ENCODE measurements at places on chromosomes 7 and 10.

GRCh38 chr10:79936625-79937615 is 12.0 kb downstream of the SFTPD start:
- no peak for DNase-seq

GRCh38 chr10:27998954-27999275 is at the start of gene ODAD2:
TSS of gene ODAD2 (minus strand) at chr10:27999079. CDS start at chr10:27995142, 3,937 bp downstream.
- DNase-seq = no peak

- DNase-seq = no peak
These were observed 41.8 kb downstream of the CAV1 start for GRCh38 chr7:116566666-116567065.

DNA sequence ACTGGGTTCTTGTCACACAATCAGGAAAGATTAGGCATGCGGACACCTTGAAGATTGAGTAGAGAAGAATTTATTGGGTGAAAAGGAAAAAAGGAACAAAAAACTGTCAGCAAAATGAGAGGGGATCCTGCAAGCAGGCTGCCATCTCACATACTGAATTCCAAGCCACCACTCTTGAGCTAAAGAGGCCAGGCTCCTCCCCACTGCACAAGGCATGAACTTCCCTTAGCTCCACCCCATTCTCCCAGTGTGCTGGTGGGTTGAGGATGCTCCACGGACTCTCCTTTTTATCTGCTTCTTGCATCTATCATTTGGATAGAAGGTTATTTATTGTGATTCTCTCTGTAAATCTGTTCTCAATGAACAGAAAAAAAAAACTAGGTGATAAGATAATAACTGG is 79.6 kb downstream of the ANKRD7 start:
- no peak for DNase-seq

DNA sequence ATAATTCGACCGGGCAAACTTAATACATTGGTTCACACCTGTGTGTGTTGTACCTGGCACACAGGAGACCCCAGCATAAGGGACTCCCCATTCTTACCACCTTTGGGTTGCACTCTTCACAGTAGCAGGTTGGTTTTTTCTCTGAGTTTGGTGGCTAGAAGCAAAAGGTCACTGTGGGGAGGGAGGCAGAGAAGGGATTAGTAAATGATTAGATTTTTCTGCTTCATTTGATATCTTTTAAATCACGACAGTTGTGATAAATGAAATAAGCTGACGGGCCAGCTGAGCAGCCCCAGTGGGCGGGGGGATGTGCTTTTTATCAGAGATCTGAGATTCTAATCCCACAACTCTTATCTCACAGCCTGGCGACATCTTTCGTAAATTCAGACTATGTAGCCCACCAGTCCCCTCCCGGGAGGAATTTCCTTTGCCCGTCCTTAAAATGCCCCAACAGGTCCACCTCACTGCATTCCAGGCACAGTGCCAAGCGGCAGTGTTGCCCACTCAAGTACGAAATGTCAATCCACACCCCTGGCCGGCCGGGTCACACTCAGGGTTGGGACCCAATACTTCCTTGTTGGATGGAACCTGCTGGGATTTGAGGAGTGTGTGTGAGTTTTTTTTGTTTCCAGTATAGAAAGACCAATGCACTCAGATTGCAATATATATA is 10.5 kb upstream of the KCP start:
- no peak for DNase-seq

DNA sequence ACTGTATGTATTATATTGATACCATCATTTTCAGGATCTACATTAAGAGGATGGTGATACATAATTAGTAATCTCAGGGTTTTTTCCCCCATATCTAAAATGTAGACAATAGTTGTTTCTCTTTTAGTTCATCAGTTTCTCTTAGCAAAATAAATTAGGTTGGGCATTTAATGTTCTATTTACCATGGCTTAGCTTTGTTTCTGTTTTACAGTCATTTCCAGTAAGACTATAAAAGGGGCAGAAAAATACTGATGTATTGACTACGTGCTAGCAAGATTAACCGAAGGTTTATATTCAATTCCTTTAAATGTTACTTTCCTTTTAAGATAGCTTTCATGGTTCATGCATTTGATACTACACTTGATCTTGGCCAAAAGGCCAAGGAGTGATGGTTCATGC is 26.2 kb downstream of the SUV39H2 start:
- DNase-seq = no peak

DNA sequence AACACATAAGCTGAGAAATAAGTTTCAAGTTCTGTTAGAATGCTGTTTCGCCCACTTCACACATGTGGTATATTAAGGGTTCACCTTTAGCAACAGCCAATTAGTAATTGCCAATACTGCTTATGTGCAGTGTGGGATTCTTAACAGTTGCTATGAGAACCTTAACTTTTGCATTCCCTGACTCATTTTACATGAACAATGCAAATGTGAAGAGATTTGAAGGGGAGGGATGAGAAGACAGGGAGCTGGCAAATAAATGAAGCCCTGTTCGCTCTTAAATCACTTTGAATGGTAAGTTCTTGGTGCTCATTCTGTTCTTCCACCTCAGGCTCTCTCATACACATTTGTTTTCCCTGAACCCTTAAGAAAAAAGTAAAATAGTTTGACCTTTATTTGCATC is 82.3 kb downstream of the LRRC4 start:
- DNase-seq = no peak

- DNase-seq = no peak
These were observed 106.7 kb downstream of the WDFY4 start for GRCh38 chr10:48791267-48791928.

DNA sequence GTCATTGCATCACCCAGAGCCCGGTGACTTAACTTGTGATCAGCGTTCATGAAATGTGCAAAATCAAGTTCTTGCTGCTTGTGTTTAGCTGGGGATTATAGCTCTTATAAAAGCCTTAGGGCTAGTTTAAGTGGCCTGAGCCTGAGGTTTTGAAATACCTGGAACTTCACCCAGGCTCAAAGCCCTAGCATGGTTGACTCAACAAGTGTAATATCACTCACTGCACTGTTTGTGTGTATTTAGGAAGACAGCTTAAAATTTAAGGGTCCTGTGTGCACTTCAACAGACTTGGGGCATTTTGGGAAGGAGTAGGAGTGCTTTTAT is 489.5 kb downstream of the GATA3 start:
- DNase-seq = no peak

DNA sequence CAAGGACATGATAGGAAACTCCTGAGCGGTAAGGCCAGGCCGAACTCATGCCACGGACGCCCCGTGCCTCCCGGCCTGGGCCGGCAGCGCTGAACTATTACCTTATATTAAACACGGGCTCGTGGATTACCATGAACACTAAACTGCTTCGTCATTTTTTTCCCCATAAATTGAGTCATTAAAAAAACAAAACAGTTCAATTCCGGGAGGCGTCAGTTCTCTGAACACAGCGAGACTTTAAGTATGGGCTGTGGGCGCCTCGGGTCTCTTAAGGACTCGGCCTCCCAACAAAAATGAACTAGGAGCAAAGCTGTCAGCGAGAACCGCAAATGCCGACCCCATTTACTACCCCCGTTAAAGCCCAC is 519 bp downstream of the PITRM1 start:
- no peak for DNase-seq

GRCh38 chr10:7457478-7458316 is 46.9 kb upstream of the SFMBT2 start:
- DNase-seq = no peak

DNA sequence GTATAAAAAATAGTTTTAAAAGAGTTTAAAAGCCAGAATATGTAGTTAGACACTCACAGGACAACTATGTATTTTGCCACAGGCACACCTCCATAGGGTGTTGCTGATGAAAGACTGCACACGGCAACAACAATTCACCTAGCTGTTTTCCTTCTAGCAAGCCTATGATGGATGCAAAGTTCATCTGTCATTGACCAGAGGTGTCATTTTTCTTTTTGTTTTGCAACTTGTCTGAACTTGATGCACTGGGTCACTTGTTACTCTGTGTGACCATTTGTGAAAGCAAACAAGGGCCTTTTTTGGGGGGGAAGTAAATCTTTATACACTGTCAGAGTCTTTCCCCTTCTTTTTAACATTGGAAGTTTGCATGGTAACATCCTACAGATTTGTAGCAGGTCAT is 258.0 kb upstream of the SEMA3A start:
- no peak for DNase-seq

DNA sequence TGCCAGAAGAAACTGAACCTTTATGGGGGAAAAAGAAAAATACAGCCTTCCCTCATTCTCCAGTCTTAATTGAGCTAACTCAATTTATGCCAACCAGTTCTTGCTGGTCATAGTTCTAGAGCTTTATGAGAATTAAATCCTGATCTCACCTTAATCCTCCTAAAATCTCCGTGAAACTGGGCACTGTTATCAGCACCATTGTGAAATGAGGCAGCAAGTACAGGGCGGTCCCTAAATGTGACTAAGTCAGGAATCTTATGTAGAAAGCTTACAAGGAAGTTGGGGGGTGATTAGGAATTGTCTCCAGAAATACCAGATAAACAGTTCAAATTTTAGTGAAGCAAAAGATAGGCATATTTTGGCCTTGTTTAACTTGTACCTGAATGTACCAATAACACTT is 10.7 kb upstream of the INSYN2A start:
- DNase-seq = no peak

- DNase-seq = no peak
These were observed 3.8 kb downstream of the MAD1L1 start for GRCh38 chr7:2228921-2229320.

DNA sequence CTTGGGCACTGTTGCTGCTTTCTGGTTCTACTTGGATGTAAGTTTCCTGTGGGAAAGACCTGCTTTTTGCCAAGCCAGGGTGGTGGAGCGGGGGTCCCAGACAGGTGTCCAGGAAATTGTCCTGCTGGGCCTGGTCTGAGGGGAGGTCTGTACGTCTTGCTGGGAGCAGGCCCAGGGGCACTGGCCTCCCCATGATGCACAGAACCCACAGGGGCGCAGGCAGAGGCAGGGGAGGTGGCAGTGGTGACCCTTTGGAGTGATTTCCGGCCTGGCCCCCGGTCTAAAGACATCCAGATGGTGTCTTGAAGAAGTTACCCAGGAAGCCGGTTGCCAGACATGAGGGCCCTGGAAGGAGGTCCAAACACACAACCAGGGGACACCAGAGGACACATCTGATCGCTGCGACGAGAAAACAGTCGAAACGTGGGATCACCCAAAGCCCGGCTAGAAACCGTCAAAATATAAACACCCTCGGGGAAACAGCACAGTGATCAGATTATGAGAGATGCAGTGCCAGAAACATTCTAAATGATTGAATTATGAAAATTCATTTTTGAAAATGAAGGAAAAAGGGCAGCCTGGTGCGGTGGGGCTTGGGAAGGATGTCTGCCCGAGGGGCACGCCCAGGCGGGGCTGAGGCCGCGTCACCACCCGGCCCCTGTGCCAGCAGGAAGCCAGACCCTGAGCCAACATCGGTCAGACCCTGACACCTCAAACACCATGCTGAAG is 59.6 kb downstream of the TMEM270 start:
- DNase-seq = no peak

DNA sequence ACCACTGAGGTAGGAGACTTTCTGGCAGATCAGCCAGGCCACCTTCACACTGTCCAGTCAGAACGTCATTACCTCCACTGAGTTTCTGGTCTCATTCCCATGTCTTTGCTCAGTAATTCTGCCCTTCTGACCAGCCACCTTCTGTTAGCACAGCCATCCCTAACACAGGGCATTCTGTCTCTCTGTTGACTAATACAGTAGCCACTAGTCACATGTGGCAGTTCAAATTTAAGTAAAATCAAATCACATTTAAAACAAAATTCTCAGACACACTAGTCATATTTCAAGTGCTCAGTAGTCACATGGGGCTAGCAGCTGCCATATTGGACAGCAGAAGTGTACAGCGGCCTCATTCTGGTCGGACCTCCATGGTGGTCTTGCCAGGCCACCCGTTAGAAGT is 7.4 kb downstream of the CPSF4 start:
- DNase-seq = no peak

GRCh38 chr7:44793919-44794318 is 2.6 kb upstream of the PPIA start:
- DNase-seq = no peak

GRCh38 chr10:128091636-128092210 is 34.5 kb downstream of the MKI67 start:
- no peak for DNase-seq

- no peak for DNase-seq
These were observed 30.6 kb upstream of the RHOBTB1 start for GRCh38 chr10:60974463-60975149.

DNA sequence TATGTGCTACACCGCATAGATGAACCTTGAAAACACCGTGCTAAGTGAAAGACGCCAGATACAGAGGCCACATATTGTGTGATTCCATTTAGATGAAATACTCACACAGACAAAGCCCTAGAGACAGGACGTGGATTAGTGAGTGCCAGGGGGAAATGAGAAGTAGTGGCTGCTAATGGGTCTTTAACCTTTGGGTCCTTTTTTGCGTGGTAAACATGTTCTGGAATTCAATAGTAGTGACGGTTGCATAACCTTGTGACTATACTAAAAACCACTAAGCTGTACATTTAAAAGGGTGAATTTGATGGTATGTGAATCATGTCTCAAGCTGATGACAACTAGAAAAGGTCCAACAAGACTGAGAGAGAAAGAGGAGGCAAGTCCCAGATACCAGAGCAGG is 15.6 kb downstream of the SMKR1 start:
- DNase-seq = no peak

DNA sequence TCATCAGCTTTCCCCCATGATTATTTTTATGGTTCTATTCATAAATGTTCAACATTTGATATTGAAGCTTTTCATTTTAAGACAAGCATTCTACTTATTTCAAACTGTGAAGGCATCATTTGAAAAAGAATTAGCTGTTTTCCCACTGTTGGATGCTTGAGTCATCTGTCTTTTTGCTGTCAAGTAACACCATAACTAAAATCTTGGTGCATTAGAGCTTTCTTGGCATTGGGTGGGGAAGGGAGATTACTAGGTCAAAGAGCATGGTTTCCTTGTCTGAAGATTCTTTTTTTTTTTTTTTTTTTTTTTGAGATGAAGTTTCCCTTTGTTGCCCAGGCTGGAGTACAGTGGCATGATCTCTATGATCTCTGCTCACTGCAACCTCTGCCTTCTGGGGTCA is 68.5 kb downstream of the CTBP2 start:
- DNase-seq = no peak

DNA sequence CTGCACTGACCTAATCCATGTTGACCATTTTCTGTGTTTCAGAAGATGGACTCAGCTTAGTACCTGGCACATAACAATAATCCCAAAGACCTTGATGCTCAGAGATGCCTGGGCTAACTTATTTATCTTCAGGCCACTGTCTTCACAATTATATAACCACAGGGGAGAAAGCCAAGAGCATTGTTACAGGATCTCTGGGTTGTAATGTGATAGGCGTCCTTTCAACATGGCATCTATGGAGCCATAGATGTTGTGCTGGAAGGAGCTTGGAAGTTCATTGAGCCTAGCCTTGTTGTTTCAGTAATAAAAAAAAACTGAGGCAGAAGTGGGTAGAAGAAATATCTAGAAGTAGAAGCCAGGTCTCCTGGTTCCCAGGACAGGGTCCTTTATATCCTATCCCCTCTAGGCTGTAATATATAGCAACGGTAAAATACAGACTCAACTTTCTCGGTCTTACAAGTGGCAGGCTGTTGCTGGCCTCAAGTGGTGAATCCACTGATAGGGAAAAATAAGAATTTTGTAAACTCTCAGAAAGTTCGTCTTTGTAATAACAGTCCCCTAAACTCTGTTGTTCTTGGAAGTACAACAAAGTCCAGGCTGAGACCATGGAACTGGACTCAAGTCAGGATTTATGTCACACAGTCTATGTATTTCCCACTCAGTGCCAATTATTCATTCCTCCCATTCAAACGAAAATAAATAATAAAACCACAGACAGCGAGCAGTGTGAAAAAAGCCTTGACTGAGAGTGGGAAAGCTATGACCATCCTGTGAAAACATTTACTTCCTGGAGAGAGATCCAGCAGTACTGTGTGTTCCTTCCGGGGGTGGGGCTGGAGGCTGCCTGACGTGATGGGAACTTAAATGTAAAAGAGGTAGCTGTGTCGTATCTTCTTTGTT is 277.6 kb downstream of the REEP3 start:
- DNase-seq = no peak
